Urinary bladder (tissue), 4 donors: ENCODE measurements at places on chromosomes 13 and 19. TPM values are rescaled to one million over a fixed set of nuclear protein-coding genes. Genes with fewer than 3 reads are reported as not detected.

The NAPSA gene
- 0.58 TPM for total RNA-seq

The LRRC25 gene
- 2.9 TPM for total RNA-seq

GRCh38 chr19:4710281-4710600 lies 13.4 kb downstream of the DPP9 start:
- no peak for DNase-seq

DNA sequence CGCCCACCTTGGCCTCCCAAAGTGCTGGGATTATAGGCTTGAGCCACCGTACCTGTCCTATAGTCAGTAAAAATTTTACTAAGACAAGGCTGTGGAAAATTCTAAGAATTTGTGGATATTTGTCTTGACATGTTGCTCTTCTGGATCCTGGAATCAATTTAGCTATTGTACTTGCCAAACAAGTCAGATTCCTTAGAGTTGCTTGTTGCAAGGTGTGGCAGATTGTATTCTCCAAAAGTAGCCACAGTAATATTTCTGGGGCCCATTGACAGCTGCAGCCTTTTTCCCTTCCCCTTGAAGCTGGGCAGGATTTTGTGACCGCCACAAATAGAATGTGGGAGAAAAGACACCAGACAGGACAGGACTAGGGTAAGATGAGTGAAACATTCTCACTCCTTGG lies 98.8 kb upstream of the TMTC4 start:
- no peak for DNase-seq

GRCh38 chr19:10836479-10837330 lies 693 bp upstream of the TMED1 start:
- DNase-seq: no peak

DNA sequence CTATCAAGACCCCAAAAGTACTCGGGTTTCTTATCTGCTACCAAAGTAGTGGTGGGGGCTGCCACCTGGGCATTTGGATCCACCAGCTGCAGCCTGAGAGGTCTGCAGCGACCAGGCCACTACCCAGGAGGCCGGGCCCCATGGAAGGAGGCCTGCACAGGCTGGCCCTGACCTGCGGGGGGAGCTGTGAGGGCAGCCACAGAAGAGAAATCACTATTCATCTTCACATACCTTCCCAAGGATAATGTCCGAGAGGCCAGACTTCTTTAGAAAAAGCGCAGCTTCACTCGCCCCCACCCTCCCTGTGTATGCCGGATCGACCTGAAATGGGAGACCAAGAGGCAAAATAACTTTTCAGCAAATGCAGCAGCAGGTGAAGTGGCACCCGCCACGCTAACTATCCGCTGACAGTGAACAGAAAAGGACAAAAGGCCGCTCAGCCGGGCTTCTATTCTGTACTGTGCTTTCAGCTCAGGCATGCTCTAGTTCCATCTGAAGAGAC lies 30.1 kb downstream of the EPS15L1 start:
- DNase-seq: no peak

DNA sequence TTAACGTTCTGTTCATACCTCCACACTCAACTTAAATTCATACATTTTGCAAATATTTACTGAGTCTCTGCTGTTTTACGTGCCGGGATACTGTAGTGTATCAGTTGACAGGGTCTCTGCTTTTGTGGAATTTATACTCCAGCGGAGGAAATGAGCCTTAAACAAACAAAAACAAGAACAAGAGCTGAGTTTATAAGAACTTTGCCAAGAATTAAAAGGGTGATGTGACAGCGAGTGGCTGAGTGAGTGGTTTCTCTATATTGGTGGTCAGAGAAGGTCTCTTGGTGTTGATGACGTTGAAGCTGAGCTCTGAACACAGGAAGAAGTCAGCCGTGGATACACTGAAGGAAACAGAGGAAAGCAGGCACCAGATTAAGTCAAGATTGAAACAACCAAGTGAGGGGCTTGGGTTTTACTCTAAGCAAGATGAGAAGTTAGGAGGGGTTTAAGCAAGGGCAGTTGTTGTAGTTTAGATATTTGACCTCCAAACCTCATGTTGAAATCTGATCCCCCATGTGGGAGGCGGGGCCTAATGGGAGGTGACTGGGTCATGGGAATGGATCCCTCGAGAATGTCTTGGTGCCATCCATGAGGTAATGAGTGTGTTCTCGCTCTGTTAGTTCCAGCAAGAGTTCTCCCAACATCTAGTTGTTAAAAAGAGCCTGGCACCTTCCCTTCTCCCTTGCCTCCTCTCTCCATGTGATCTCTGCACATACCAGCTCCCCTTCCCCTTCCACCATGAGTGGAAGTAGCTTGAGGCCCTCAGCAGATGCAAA lies 248.3 kb downstream of the DCLK1 start:
- DNase-seq: no peak

- DNase-seq: no peak
These were observed 17.2 kb upstream of the CYSLTR2 start for GRCh38 chr13:48636550-48636949.

DNA sequence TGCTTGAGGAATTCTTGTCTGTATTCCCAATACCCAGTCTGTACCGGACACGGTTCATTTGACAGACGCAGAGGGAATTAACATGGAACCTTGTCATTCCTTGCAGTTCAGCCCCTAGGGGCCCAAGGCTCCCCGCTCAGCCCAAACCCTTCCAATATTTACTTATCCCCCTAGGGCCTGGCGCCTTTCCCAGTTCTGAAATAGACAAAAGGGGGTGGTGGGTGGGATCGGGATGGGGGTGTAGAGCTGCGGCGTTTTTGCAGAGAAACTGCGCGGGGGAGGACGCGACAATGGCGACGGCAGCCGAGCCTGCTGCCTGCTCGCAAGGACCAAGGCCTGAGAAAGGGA lies 583 bp downstream of the AKAP8L start:
- DNase-seq: no peak
